Stimulated activated CD8-positive, alpha-beta memory T cell treated with anti-CD3 and anti-CD28 coated beads, Interleukin-7, amount 100 ng/mL, for 1 hour (primary cell): ENCODE measurements at places on chromosomes 1 and 21.

- DNase-seq, result no peak
Measured at GRCh38 chr1:209486861-209487593, 96.5 kb upstream of the CAMK1G start.

DNA sequence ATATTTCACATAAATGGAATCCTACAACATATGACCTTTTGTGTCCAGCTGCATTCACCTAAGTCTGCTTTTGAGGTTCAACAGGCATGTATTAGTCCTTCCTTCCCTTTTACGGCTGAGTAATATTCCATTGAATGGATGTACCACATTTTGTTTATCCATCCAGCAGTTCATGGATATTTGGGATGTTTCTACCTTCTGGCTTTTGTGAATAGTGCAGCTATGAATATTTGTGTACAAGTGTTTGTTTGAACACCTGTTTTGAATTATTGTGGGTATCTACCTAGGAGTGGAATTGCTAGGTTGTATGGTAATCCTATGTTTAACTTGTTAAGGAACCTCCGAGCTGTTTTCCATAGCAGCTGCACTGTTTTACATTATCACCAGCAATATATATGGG, 62.3 kb upstream of the DESI2 start:
- DNase-seq, result no peak

GRCh38 chr1:60731321-60731720, 351.0 kb upstream of the NFIA start:
- no peak for DNase-seq

DNA sequence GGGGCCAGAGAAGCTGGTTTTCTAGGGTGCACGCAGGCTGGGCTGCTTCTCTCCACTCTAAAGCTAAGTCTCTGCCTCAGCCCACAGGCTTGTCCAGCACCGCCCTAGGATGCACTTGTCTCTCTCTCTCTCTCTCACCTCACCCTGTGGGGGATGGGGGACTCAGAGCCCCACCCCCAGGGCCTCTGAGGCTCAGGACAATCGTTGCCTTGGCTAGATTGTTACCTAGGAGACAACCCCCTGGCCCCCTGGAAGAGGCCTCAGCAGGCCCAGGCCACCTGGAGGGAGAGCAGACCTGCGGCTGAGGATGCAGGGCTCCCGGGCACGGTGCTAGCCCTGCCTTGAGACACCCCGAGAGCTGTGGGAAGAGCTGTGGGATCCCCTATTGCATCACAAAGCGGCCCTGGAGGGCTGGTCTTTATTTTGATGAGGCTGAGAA, at the start of gene ACTRT2:
ACTRT2 (plus strand) TSS at position 235 of the 439 bp plus-strand sequence. CDS start 220 bp downstream, outside the sequence.
- DNase-seq, result no peak

DNA sequence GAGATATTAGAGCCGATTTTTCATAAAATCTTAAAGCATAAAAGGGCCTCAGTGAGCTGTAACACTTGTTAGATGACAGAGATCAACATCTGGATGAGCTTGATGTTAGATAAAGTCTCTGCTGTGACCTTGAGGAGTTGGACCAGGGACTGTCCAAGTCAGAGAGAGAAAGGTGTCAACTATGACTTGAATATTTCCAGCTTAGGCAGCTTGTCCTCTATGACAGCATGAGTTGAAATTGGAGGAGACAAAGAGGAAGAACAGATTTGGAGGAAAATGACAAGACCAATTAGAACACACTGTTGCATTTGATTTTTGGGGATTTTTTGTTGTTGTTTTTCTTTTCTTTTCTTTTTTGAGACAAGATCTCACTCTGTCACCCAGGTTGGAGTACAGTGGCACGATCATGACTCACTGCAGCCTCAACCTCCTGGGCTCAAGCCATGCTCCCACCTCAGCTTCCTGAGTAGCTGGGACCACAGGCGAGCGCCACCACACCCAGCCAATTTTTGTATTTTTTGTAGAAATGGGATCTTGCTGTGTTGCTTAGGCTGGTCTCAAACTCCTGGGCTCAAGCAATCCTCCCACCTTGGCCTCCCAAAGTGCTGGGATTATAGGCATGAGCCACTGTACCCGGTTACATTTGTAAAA, 35.3 kb upstream of the CLIC4 start:
- DNase-seq, result no peak

DNA sequence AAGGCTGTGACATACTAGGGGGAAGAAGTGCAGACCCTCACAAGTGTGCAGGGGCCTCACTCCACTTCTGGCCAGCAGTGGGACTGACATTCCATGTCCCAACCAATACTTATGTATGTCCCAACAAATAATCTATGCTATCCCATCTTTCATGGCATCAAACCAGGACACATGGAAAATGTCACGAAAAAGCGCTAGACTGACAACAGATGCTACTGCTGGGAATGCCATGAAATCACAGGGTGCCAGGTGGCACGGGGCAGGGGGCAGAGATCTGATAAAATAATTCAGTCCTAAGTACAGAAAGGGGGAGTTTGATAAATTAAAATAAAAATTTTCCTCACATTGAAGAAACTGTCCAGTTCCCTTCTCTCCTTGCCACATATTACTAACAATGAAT, 27.6 kb upstream of the BCAS2 start:
- DNase-seq, result no peak

DNA sequence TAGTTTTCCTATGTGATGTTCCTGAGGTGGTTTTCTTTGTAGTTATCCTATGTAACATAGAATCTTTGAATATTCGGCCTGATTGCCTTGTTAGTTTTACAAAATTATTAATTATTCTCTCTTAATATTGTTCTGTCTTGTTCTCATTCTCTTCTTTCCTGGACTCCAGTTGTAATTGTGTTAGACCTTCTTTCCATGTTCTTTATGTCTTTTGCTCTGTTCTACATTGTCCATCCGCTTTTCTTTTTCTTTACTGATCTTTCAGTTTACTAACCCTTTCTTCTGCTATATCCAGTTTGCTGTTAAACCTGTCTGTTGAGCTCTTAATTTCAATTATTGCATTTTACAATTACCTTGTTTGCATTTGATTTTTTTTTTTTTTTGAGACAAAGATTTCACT, 89.3 kb downstream of the PEX14 start:
- no peak for DNase-seq

GRCh38 chr1:219954052-219954451, 25.7 kb upstream of the SLC30A10 start:
- DNase-seq, result no peak

DNA sequence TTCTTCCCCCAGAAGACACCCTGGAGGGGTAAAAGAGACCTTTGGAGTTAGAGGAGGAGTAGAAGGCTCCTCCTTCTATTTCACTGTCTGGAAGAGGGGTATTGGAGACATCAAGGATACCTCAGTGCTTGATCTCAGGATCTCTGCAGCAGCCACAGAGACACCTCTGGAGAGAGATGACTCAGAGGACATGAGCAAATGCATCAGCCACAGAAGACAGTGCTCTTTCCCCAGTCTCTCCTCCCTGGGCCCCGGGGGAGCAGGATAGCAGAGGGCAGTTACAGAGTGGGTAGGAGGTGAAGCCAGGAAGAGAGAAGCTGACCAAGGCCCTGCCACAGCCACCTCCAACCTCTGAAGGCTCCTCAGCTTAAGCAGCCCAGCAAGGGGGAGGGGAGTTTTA, 15.3 kb upstream of the TEDDM1 start:
- DNase-seq, result no peak

DNA sequence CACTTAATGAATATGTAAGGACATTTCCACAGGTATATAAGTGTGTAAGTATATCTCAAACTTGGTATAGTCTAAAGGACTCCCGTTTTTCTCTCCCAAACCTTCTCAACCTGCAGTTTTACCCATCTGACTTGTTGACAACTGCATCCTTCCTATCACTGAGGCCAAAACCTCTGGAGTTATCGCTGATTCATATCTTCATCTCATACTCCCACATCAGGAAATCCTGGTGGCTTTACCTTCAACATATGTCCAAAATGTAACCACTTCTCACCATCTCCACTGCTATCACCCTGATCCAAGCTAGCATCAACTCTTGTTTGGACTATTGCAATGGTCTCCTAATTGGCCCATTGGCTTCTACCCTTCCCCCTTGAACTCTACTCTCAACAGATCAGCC, 30.4 kb downstream of the SLAMF6 start:
- no peak for DNase-seq

DNA sequence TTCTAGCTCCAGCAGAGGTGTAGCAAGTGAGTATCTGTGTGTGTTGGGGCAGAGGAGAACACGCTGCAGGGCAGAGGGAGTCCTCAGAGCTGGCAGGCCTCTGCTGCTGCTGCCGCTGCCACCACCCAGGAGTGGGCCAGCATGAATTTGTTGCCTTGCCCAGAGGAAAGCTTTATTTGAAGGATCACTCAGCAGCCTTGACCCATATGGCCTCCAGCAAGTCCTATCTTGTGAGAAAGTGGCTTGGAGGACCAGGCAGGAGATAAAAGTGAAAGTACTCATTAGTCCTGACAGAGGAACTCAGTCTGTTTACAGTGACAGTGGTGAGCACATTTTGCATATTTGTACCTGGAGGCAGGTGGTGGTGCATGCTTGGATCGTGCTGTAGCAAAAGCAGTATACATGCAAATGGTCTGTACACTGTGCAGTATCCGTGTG, 3.1 kb downstream of the TRAF5 start:
- no peak for DNase-seq

- no peak for DNase-seq
Measured at GRCh38 chr1:210093461-210093860, 139.1 kb upstream of the SERTAD4 start.

DNA sequence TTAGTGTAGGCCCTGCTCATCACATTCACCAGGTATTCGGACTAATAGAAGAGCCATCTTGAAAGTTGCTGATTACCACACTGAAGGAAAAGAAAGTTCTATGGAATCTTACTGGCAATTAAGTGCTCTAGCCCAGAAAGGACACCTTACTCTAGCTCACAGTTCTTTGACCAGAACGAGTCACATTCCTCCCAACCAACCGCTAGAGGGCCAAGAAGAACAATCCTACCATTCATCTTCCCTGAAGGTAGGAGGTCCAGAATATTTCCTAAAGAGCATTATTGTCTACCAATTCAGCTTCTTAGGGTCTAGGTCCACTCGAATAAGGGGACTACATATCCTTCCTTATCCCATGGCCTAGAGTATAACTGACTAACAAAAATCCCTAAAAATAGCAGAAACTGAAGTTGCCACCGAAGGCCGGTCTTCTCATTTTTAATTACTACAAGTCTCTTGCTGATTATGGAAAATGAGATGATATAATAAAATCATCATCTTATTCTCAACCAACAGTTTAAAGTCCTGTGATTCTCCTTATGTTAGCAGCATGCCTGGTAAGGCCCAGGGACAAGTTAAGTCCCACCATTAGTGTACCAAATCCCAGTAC, 2.7 kb upstream of the FMO1 start:
- no peak for DNase-seq

DNA sequence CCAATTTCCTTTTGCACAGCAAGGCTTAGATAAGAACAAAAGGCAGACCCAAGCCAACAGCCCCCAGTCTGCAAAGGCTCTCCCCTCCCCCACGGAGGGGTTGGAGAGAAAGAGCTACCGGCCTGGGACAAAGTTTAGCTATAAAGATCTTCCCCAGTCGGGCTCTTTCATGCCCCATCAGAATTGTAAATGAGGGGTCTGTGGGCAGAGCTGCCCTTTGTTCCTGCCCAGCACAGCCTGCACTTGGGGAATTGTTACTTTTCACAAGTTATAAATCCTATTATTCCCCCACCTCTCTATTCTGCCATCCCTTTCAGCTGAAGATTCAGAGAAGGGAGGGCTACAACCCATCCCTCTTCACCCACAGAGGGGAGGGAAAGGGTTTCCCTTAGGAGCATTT, 3.5 kb downstream of the MYCL start:
- no peak for DNase-seq

DNA sequence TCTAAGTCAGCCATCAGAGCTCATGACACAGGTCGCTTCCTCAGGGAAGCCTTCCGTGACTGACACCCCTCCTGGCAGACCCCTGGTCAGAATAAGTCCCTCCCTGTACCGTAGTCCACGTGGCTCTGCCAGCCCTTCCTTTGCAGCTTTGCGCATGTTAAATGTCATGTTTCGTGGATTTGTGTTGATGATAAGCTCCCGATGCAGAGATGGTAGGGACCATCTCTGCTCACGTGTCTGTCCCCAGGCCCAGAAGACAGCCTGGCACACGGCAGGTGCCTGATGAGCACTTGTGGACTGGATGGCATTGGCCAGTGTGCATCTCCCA, 75.9 kb downstream of the DHRS3 start:
- no peak for DNase-seq

- no peak for DNase-seq
Measured at GRCh38 chr1:84450910-84451309, 28.2 kb upstream of the RPF1 start.

DNA sequence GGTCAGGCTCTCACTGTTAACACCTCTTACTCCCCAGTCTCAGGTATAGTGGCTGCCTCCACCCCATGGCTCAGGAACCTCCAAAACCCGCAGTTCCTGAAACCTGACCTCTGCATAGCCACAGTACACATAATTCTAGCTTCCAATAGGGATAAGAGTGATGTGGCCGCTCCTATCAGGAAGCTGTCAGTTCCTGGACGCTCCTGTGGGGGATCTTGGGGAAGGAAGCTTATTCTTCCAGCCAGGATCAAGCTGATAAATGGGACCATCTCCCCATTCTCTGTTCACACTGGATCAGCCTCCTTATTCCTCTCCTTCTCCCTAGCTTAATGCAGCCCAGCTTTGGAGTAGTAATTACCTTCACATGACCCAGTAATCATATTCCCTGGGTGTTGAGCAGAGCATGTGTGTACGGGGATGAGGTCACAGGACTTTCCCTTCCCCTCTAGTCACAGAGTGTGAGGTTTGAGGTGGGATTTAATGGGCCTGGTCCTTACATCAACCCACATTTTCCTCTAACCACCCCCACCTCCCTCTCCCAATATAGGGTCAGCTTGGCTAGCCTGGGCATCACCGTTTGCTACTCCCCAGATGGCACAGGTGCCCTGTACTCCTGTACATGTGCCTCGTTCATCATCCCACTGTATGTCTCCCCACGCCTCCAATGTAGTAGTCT, 7.0 kb upstream of the POU3F1 start:
- DNase-seq, result no peak

DNA sequence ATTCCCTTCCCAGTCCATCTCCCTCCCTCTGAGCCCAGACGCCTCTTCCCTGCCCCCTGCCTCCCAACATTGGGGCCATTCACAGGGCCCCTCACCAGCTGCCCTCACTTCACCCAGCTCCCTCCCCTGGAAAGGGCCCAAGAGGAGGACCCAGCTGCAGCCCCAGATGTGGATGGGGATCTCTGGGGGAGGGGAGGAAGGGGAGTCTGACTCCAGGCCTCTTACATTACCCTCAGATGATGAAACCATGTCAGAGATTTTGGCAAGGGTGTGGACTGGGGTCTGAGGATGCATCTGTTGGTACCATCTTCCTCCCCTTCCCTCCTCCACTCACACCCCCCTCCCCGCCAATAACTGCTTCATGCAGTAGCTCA, 1.1 kb upstream of the KIF21B start:
- no peak for DNase-seq

GRCh38 chr1:230548357-230548756, 93.9 kb upstream of the COG2 start:
- no peak for DNase-seq

DNA sequence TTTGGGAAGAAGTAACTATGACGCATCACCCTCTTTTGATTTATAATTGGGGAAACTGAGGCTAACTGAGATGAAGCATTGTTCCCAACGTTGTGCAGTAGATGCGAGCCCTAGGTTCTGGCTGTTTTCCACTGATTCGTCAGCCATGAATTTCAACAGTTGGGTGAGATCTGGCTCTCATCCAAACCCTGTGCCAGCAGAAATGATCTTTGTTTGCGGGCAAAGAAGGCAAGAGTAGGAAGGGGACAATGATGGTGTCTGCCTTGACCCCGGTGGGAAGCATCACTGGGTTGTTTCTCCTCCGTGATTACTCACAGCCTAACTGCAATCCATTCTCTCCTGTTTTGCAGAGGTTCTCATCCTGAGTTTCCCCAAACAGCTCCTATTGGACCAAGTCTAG, 142.3 kb downstream of the MIS18A start:
- DNase-seq, result no peak

- no peak for DNase-seq
Measured at GRCh38 chr21:27771938-27772483, 805.1 kb upstream of the ADAMTS5 start.
